ENCODE measurements at places on chromosomes 5 and 9. TPM values are rescaled to one million over a fixed set of nuclear protein-coding genes. Genes with fewer than 3 reads are reported as not detected.

TNFSF15 gene
- total RNA-seq = 0.41 TPM

NR4A3 gene
- total RNA-seq = 2.0 TPM

CSF1R gene
- total RNA-seq = 0.17 TPM

LCN12 gene
- 1.1 TPM for total RNA-seq

GDNF gene
- total RNA-seq = 0.06 TPM

MOB3B gene
- 8.4 TPM for total RNA-seq

PAPPA gene
- total RNA-seq = 34.1 TPM

AK8 gene
- total RNA-seq = 0.85 TPM

OBP2A gene
- not detected for total RNA-seq

GFRA3 gene
- 0.08 TPM for total RNA-seq

OTULINL gene
- 4.9 TPM for total RNA-seq

TMEM203 gene
- 32.9 TPM for total RNA-seq

ARHGEF37 gene
- 0.82 TPM for total RNA-seq

CDH9 gene
- not detected for total RNA-seq

FPGS gene
- 47.7 TPM for total RNA-seq
